ENCODE measurements at places on chromosomes 16 and 17.

GRCh38 chr16:85306071-85306792, 194.0 kb upstream of the CIBAR2 start:
- peak; percentile 68 for DNase-seq

DNA sequence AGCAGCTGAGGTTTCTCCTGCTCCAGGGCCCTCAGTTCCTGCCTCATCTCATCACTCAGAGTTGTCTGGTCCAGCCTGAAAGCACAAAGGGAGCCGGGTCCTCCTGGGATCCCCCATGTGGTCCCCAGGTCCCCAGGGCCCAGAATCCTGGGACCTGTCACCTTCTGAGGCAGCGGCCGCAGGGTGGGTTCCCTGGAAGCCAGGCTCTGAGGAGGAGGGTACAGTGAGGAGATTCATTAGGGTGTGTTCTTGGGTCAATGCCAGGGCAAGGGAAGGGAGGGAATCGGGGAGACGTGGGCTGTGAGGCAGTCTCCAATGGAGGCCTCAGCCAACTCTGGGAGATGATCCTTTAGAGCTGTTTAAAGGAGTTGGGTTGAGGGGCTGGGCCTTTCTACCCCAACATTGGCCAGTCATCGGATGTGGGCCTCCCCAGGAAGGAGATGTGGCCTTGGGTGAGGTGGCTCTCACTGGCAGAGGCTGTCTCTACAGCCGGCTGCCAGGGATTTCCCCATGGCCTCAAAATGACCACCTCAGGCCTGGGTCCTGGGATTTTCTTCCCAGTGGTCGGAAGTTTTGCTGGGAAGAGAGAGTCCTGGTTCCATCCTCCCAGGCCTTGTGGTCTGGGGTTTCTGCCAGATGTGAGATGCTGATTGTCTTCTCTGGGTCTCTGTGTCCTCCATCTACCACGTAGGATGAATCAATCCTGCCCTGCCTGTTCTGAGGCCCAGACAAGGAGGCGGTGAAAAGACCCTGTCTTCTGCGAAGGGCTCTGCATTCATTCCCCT, 47.3 kb downstream of the NLRP1 start:
- no peak for DNase-seq

DNA sequence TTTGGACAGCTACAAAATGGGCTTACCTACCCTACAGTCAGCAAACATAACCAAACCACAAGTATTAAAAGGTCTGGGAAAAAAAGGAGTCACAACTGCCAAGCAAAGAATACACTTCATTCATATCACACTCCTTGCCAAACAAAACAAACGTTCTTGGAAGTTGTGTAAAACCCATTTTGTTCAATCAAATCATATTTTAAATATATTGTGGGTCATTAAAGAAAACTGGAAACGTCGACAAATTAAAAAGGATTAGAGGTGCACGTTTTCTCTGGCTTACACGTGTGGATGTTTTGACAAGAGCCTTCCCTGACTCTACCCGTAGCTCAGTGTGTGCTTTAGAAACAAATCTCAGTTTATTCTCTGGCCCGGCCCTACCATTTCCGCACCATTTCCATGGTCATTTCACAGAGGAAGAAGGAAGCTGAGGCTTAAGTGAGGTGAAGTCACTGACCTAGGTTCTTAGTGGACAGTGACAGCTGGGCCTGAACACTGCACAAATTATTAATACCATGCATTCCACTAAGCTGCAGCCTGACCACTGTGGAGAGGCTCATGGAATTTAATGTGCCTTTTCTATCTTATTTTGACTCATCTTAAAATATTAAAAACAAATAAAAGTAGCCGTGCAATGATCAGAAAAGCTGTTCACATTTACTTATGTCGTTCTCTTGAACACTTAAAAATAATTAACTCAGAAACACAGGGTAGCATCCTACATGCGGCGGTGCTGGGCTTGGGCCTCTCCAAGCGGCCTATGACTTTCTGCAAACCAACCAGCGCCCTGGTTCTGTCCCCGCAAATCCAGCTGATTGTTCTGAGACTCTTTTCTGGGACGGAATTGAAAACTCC, 968 bp downstream of the CEP112 start:
- no peak for DNase-seq

DNA sequence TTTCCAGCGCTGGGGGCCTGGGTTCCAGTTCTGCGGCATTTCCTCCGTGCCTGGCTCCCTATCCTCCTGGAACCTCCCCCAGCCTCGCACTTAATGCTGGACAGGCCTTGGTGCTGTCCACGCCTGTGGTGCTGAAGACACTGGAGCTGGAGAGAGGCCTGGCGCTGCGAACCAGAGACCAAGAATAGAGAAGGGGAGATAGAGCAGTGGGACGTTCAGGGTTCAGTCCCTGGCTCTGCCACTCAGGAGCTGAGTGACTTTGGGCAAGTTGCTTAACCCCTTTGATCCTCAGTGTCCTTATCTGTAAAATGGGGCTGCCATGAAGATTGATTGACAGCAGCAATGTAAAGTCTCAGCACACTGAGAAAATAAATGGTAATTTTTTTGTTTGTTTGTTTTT, 11.9 kb downstream of the SBK1 start:
- no peak for DNase-seq

DNA sequence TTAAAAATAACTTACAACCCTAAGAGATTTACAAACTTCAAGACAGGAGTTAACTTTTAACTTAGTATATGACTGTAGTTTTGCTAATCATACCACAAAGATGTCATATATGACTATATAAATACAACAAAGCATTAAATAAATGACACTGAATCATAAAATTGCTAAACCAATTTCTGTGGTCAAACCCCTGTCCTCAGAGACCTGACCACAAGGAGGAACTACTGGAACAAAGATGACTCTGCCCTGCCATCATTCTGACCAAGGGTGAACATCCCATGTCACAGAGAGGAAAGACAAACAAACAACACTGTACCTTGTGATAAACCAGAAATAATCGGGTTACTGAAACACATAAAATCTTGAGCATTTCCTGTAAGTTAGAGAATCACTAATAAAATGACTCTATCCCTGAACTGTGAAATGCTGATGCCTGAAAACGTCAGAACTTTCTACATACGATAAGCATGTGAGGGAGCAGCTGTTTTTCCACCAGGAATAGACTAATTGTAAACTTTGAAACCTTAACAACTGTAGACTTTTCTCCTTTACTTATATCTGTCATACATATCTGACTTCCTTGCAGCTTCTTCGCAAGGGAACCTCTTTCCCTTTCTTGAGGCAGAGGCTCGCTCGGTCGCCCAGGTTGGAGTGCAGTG, 47.9 kb downstream of the WDR59 start:
- DNase-seq, result no peak

DNA sequence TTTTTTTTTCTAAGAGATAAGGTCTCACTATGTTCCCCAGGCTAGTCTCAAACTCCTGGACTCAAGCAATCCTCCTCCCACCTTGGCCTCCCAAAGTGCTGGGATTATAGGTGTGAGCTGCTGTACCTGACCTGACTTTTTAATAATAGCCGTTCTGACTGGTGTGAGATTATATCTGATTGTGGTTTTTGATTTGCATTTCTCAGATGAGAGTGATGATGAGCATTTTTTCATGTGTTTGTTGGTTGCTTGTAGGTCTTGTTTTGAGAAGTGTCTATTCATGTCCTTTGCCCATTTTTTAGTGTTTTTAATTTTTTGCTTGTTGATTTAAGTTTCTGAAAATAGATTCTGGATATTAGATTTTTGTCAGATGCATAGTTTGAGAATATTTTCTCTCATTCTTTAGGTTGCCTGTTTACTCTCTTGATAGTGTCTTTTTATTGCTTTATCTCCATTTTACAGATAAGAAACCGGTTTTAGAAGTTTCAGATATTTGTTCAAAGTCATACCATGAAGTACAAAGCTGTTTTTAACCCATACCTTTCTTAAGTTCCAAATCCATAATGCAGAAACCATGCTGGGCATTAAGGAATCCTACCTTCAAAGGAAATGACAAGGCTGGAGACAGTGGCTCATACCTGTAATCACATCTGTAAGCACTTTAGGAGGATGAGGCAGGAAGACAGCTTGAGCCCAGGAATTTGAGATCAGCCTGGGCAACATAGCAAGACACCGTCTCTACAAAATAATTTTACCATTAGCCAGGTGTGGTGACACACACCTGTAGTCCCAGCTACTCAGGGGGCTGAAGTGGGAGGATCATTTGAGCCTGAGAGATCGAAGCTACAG, 168.4 kb upstream of the TBX2 start:
- no peak for DNase-seq
